ENCODE measurements at places on chromosomes 12 and 14.

GRCh38 chr12:123011701-123012100 lies 31.2 kb downstream of the ARL6IP4 start:
- no peak for DNase-seq

- DNase-seq, result no peak
These were observed 69.7 kb downstream of the DCAF5 start for GRCh38 chr14:69083181-69083580.

GRCh38 chr12:4074129-4074528 lies 199.4 kb upstream of the CCND2 start:
- no peak for DNase-seq

DNA sequence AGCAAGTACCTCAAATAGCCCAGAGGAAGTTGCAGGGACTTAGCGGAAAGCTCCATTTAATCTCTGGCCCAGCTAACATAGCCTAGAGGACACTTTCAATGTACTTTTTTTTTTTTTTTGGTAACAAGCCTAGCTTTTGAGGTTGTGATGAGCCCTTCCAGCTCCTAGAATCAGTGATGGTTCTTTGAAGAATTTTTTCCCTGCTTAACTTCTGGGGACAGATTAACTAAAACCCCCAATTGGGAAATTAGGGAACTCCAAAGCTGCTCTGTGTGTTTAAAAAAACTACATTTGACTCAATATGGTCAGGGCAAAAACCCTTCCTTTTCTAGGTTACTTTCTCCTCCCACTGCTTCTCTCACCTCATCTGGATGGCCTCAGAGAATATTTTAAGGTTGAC lies 23.9 kb upstream of the ITGA5 start:
- no peak for DNase-seq
